ENCODE measurements at places on chromosomes 7 and 10.

GRCh38 chr10:70093335-70093944 lies 39.2 kb downstream of the AIFM2 start:
- no peak for DNase-seq

DNA sequence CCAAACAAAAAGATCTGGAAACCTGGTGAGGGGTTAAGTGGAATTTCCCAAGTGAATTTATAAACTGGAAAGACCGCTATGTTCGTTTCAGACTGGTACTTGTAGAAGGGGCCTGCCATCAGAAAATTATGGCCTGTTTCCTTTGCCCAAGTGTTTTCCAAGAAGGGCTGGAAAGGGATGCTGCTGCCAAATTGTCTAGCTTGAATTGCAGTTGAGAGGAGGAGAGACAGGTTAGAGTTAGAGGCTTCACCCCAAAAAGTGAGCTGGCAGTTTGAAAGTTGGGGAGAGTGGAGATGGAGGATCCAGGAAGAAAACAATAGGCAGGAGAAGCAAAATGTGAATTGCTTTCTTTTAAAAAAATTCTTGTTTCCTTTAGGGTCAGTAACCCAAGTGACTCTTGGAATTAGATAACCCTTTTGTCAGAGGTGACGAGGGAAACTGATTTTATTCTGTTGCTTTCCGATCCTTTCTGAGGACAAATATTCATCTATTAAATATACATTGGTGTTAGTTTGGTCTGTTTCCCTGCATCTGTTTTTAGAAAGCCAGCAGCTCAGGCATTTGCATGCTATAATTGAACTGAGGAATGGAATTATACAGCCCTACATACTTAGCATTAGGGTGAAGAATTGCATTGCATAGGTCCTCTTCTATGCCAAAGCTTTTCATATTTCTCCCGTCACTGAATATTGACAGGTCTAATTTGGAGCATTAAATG lies 82.5 kb upstream of the PRR15 start:
- DNase-seq: no peak

- DNase-seq: no peak
These were observed 23.0 kb downstream of the SMKR1 start for GRCh38 chr7:129525225-129525862.

DNA sequence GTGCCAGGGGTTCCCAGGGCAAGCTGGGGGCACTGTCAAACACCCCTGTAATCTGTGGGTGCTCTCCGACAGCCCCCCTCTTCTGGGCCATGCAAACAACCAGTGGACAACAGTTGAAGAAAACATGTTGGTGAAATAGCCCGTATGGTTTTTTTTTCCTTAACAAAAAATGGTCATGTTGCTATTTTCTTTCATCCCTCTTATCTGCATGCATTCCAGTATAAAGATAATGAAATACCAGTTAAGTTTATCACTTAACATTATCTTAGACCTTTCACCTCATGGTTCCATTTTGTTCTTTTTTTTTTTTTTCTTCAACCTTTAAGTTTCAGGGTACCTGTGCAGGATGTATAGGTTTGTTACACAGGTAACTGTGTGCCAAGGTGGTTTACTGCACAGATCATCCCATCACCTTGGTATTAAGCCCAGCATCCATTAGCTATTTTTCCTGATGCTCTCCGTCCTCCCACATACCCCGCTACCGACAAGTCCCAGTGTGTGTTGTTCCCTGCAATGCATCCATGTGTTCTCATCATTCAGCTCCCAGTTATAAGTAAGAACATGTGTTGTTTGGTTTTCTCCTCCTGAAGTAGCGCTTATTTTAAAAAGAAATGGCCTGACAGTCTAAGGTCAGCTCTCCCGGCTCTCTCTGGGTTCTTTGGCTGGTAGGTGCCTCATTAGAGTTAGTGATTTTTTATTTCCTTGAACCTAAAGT lies 110.1 kb downstream of the NRP1 start:
- no peak for DNase-seq

DNA sequence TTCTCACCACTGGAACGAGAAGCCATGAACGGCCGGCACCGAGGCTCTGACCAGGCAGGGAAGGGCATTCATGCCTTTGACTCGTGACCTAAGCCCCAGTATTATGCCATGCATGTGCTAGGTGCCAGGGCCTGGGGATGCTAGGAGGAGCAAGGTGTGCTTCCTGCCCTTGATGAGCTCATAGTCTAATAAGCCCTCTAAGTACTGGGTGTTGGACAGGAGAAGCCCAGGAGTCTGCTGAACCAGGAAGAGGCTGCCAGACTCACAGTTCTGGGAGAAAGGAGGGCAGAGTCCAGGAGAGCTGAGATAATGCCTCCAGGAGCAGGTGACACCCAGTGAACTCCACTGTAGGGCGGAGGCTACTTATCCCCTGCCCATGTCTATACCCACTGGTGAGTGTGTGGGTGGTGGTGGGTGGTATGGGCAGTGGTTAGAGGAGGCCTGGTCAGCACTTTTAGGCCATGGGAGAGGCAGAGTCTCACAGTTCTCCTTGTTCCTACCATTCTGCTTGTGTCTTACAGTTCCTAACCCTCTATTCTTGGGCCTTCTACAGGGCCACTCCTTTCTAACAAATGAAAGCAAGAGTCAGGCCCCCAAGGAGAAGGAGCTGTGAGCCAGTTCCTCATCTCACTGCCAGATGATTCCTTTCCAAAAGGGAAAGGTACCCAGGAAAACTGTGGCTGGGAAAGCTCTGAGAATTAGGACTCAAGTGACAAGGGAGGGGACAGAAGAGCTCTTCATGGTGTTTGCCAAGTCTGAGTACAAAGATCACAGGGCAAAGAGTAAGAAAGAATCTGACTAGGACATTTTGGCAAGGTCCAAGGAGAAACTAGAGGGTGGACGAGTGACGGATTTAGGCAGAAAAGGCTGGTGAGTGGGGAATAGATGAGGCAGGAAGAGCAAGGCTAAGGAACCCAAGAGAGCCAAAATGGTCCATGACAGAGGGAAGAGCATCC lies 3.6 kb upstream of the MXI1 start:
- DNase-seq: peak; percentile 63

DNA sequence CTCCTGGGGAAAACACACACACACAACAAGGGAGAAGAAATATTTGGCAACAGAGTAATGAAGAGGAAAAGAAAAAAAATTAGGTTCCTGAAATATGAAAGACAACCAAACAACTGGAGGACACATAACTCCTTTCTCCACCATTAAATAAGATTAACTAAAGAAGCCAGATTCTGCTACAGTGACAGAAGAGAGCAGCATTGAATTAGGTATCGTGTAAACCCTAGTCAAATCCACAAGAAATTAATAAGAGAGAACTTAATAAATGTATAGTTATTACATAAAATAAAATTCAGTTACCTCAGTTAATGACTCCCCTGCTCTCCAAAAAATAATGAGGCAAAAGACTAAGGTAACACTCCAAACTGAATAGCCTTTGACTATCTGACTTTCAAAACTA lies 306.7 kb downstream of the CRPPA start:
- DNase-seq: peak; percentile 71

DNA sequence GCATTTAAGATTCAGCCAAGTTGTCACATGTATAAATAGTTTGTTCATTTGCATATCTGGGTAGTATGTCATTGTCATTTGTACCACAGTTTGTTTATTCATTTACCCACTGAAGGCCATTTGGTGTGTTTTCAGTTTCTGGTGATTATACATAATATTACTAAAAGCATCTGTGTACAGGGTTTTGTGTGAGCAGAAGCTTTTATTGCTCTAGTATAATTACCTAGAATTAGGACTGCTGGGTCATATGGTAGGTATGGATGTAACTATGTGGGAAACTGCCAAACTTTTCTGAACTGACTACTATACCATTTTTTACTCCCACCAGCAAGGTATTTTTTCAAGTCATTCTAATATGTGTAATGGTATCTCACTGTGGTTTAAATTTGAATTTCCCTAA lies 584.0 kb upstream of the GHITM start:
- DNase-seq: no peak

DNA sequence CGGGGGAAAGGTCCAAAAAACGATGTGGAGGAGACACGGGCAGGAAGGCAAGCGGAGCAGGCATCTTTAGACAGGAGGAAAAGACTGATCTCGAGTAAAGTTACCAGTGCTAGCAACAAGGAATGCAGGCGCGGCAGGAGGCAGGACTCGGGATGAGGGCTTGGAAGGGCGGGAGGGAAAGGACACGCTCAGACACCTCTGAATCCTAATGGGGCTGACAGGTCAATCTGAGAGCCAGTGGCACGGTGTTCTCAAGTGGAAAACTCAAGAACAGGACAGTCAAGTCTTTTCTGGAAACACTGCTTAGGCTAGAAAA lies 155.3 kb upstream of the COBL start:
- DNase-seq: no peak

GRCh38 chr10:80050752-80051151 lies 27.7 kb upstream of the TMEM254 start:
- no peak for DNase-seq

DNA sequence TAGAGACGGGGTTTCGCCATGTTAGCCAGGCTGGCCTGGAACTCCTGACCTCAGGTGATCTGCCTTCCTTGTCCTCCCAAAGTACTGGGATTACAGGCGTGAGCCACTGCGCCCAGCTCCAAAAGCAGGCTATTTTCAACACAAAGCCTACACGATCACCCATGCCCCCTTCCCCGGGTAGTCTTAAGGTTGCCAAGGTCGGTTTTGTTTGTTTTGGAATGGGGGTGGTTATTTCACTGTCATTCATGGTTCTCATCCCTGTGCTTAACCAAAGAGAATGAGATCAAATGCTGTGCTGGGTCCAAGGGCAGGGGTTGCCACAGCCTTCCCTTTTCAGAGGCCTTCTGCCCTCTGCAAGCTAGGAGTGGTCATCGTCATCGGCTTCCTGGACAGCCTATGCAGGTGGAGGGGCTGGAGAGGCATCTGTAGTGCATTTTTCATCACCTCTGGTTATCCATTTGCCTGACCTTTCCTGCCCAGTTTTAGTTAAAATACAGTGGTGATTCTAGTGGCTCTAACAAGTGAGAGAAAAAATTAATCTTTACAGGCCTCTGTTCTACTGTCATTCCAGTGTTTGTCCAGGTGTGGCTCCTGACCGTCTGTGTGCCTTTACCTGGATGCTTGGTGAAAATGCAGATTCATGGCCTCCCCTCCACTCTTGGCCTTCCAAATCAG lies 11.4 kb downstream of the BLVRA start:
- DNase-seq: no peak

GRCh38 chr10:122590153-122590552 lies 29.6 kb downstream of the DMBT1 start:
- DNase-seq: no peak

- no peak for DNase-seq
These were observed 117.8 kb downstream of the WDR37 start for GRCh38 chr10:1174022-1174421.

DNA sequence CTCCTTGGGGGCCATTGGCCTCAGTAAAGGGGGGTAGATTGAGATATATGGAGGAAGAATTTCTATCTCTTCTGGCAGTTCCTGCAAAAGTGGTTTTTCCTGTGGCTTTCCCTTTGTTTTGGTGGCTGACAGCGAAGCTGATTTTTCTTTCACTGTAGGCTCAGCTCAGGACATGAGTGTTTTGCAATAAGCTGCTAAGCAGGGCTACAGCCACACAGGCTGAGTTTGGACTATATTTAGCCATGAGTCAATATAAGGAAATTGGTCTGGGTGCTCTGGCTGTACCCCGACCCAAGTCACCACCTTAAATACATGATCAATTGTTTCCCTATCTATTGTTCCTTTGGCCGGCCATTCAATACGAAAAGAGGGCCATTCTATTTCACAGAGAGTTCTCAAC lies 212.7 kb upstream of the KCND2 start:
- DNase-seq: no peak

GRCh38 chr10:79178614-79179163 lies 109.9 kb downstream of the ZMIZ1 start:
- DNase-seq: no peak

- DNase-seq: no peak
These were observed 229.2 kb downstream of the GPAM start for GRCh38 chr10:111954386-111954785.

GRCh38 chr7:132403465-132404110 lies 172.7 kb downstream of the PLXNA4 start:
- no peak for DNase-seq

GRCh38 chr7:20232848-20233247 lies 15.7 kb upstream of the MACC1 start:
- DNase-seq: no peak

GRCh38 chr7:131341690-131342089 lies 14.0 kb downstream of the MKLN1 start:
- no peak for DNase-seq

GRCh38 chr7:55189878-55190436 lies 171.1 kb downstream of the EGFR start:
- no peak for DNase-seq

DNA sequence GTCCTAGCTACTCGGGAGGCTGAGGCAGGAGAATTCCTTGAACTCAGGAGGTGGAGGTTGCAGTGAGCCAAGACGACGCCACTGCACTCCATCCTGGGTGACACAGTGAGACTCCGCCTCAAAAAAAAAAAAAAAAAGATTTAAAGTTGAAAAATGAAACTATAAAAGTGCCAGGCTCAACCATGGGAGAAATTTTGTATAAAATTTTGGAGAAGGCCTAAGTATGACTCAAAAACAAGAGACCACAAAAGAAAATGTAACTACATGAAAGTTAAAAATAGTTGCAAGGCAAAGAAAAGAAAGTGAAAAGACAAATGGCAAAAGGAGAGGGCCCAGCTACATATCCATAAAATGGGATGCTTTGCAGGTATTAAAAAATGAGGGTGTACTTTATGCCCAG lies 104.1 kb downstream of the ARHGAP22 start:
- DNase-seq: no peak

DNA sequence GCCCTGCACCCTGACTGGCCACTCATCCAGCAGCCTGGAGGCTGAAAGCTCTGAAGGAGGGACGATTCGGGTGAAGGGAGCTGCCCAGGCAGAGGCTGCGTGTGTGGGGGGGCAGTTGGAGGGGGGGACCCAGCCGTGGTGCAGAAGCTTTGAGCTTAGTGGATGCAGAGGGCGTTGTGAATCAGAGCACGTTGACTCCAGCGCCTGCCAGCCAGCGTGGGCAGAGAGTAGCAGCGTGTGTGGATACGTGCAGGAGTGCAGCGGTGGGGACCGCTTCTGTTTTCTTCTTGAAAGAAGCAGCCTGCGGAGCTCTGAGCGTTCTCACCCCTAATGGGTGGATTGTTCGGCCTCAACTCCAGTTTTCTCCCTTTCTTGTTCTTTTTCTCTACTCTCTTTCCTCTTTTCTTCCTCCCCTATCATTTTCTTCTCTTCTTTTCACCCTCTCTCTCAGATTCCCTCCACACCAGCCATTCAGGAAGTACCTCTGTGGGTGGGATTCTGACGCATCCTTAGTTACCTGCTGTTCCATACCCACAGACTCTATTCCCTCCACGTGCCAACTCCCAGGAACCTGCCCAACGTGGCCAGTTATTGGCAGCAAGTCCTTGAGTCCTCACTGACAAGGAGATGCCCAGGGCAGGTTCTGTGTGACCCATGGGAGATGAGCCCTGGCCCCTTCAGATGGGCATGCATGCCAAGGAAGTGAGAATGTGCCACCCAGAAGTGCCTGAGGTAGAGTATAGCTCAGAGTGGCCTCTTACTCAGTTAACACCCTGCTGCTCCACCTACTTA lies 47.4 kb downstream of the SORCS3 start:
- DNase-seq: no peak

- peak; percentile 10 for DNase-seq
These were observed 40.5 kb downstream of the MTPN start for GRCh38 chr7:135936497-135937217.

All from HT-29 (cell line).